ENCODE measurements at places on chromosomes 16 and 17.

- DNase-seq: no peak
Observed at GRCh38 chr17:885971-886571, 93.5 kb downstream of the NXN start.

DNA sequence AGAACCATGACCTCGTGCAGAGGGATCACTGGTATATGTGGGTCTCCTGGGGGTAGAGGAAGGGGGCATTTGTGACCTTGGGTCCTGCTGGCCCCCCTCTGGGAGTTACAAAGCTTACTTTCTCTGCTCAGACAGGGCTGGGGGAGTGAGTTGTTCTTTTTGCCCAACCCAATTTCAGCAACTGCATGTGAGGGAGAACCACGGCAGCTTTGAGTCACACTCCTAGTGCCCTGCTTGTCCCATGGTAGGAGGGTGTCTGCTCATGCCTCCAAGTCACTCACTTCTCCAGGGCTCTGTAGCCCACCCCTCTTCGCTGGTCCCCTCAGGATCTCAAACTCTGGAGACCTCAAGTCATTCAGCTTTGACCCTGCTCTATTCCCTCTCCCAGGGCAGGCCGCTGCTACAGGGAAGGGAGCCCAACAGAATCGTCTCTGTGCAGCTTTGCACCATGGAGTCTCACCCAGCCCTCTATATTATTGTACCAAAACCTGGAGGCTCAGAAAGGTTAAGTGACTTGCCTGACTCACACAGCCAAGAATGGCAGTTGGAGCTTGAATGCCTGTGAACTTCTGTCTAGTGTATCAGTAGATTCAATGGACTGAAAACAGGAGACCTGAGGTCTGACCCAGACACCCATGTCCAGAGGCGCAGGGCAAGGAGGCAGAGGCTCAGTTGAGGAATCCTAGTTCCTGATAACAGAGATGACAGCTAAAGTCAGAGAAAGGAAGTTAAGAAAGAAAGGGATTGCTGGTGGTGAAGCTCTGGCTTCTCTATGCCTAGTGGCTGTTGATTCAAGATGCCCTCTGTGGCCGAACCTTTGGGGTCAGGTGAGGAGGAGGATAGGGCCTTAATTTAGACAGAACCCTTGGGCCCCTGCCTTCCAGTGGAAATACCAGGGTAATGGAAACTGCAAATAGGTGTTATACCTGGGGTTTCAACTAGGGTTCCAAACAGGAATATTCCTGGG is 14.6 kb upstream of the ETV4 start:
- DNase-seq: no peak

DNA sequence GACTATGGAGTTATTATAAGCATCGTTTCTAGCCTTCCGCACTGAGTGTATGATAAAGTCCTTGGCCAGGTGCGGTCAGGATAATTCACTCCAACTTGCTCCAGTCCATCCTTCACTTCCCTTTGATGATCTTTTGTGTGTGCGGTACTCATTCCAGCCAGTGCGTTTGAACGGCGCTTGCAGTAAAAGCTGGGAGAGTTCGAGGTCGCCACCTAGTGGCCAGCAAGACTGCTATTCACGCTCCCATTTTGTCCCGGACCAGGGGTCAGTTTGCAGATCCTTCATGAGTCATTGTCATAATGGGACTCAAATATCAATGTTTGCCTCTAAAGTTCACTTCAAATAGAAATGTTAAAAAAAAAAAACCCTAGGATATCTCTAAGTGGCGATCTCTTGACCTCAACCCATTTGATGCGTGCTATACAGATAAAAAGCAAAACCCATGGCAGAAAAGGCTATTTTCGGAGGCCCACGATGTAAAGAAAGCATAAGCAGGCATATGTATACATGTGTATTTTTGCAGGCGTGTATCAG is 417.1 kb downstream of the TMEM114 start:
- peak; percentile 71 for DNase-seq

- DNase-seq: no peak
Observed at GRCh38 chr16:9128346-9129342, 37.2 kb downstream of the HAPSTR1 start.

DNA sequence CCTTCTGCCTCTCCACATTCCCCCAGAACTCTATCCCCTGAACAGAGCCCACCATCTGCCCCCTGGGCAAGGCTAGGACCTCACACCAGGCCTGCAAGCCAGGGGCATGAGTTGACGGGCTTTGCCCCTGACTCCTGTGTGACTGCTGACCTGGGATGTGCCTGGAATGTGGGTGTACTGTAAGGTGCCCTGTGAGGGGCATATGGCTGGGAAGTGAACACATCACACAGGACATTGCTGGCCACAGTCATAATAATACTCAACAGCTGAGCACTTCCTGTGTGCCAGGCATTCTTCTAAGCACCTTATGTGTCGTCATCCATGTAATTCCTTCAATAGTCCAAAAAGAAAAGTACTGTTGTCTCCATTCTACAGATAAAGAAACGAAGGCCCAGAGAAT is 13.3 kb downstream of the CES4A start:
- no peak for DNase-seq

DNA sequence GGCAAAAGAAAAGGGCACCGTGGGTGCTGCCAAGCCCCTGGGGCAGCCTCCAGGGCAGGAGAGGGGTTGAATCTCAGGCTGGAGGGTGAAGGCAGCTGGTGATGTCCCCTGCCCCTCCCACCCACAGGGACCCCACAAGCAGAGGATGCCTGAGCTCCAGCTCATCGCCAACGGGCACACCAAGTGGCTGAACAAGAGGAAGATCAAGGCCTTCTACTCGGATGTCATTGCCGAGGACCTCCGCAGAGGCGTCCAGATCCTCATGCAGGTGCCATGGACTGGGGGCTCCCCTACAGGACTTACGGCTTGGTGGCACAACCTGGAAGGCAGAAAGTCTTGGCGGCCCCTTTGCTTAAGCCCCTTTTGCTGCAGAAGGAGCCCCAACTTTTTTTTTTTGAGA is 21.8 kb downstream of the SLC12A3 start:
- no peak for DNase-seq

DNA sequence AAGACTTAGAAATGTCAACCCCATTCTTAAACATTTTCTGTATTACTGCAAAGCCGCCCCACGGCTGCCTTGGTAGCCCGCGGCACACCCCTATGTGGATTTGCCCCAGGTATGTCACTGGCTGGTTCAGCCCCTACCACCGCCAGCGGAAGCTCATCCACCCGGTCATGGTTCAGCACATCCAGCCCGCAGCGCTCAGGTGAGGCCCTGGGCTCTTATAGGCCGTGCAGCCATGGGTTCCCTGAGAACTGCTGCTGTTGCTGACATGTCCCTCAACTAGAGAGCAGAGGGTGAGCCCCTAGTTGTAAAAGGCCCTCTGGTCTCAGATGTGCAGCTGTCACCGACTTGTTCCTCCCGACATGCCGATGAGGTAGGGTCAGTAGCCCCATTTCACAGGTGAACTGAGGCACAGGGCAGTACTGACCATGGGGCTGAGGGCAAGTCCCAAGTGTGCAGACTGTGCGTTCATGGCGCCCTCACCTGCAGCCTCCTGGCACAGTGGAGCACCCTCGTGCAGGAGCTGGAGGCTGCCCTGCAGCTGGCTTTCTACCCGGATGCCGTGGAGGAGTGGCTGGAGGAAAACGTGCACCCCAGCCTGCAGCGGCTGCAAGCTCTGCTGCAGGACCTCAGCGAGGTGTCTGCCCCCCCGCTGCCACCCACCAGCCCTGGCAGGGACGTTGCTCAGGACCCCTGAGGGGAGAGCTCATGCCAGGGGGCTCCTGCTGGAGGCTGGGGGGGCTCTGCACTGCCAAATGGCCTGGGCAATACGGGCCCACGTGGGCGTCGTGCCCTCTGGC is 8.7 kb downstream of the CYBC1 start:
- DNase-seq: no peak

- peak; percentile 26 for DNase-seq
Observed at GRCh38 chr17:27760069-27760885, 40.1 kb downstream of the NOS2 start.

- DNase-seq: no peak
Observed at GRCh38 chr16:11699234-11699894, 31.1 kb downstream of the SNN start.

DNA sequence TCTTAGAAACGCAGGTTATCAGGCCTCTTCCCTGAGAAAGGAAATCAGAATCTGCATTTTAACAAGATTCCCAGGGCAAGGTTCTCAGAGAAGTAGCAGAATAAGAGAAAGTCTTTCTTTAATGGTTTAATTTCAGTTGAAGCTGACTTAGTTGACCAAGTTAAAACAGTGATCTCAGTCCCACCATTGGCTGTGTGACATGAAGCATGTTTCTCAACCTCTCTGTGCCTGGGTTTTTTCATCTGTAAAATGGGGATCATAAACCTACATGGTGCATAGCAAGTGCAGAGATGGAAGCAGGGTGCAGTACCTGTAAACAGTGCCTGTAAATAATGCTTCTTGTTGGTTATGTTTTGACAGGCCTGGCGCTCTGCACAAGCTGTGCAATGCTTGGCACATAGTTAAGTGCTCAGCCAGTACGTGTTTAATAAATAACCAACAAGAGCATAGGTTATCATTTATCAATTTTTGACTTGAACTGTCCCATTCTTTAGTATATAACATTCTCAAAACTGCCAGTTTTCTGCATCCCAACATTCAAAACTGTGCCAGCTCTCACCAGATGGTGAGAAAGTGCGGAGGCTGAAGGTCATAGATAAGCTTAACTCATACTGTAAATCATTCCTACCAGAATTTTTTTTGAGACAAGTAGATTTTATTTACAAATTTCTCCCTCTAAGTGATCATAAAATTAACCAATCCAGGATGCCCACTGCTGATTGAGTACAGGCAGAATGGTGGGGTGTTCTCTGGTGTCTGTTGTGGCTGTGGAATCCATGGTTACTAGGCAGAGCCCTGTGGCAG is 6.9 kb downstream of the C17orf67 start:
- no peak for DNase-seq

DNA sequence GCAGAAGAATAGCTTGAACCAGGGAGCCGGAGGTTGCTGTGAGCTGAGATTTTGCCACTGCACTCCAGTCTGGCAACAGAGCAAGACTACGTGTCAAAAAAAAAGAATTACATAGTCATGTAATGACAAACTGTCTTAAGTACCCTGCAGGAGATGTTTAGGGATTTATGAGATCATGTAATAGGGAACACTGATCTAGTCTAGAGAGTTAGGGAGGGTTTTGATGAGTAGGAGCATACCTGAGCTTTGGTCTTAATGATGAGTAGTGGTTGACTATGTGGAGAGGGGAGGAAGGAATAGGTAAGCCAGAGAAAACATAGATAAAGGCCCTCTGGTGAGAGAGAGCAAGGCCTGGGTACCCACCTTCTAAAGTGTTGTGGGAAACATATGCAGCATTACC is 30.1 kb upstream of the NF1 start:
- DNase-seq: no peak

DNA sequence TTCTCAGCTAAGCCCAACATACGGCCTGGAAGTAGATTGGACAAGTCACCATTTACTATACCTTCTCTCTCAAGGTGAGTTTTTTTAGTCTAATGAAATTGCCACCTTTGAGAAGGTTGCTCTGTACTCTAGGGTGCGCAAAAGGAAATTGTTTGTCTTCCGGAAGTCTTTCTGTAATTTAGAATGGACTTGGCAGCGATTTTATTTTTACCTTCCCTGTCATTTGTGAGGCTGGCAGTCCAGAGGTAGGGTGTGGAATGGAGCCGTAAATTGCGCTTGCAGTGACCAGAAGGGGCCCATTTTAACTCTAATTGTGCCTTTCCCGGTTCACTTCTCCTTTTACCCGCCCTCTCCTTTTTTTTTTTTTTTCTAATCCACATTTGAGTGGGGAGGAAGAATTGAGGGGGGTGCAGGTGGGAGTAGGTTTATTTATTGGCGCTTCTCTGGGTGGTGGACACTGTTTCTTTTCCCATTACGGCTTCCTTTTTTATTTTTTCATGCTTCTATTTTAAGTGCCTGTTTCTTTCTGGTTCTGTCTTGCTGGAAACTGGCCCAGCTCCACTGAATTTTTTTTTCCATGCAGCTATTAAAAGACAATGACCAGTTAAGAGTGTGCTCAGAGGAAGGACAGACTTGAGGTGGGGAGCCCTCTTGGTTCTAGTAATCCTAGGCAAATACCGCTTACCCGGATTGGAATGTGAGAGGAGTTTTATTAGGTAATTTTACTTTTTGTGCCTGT is 89.7 kb upstream of the CLEC18A start:
- no peak for DNase-seq

DNA sequence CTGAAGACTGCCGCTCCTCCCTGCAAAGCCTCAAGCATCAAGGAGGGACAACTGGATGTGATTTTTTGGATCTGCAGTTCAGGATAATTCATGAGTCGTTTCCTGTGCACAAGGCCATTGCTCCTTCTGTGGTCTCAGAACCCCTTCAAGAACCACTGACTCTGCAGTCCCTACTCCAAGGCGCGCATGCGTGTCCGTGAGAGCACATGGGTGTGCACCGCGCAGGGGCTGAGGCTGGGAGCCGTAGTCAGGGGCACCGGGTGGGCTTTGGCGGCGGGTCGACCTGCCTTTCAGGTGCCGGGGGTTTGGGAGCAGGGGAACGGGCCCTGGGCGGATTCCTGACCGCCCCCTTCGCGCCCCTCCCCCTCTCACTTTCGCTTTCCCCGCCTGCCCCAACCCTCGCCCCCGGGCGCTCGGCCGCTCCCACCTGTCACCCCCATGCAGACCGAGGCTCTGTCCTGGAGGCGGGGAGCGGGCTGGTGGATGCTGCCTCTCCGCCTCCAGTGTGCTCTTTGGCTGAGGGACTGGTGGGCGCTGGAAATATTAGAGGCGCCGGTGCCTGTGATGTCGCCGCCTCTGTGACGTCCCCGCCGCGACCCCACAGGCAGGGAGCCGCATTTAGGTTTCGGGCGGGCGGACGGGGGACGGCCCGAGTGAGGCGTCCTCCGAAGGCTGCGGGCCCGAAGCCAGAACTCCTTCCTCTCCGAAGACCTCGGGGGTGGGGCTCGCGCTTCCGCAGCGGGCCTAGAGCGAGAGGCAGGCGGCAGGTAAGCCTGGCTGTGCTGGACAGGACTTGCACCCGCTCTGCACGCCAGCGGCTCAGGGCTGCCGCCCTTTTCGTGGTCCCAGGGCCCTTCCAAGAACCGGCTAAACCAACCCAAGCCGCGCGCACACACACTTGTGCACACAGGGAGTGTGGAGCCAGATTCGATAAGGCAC is at the start of gene SPATA32:
TSS of gene SPATA32 (minus strand) at position 518 of the 939 bp plus-strand sequence. CDS start at position 440, 78 bp downstream.
- DNase-seq: peak; percentile 35

GRCh38 chr17:81388612-81389367 is 6.5 kb upstream of the BAHCC1 start:
- DNase-seq: peak; percentile 79

DNA sequence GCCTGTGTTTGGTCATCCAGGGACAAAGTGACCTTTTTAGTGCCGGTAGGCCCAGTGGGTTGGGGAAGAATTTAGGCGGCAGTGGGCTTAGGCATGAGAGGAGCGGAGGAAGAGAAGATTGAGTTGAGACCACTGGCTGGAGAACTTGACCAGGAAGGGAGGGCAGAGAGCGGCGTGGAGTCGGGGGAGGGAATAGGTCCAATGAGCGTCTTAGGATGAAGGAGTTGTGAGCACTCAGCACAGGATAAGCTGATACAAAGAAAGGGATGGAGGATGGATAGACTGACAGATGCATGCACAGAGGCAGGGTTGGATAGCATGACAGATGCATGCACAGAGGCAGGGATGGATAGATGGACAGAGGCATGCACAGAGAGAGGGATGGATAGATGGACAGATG is 8.0 kb downstream of the IL32 start:
- no peak for DNase-seq

- no peak for DNase-seq
Observed at GRCh38 chr16:75044800-75045361, 46.1 kb downstream of the ZNRF1 start.
